ENCODE measurements at places on chromosomes 4 and X. TPM values are rescaled to one million over a fixed set of nuclear protein-coding genes. Genes with fewer than 3 reads are reported as not detected.

DNA sequence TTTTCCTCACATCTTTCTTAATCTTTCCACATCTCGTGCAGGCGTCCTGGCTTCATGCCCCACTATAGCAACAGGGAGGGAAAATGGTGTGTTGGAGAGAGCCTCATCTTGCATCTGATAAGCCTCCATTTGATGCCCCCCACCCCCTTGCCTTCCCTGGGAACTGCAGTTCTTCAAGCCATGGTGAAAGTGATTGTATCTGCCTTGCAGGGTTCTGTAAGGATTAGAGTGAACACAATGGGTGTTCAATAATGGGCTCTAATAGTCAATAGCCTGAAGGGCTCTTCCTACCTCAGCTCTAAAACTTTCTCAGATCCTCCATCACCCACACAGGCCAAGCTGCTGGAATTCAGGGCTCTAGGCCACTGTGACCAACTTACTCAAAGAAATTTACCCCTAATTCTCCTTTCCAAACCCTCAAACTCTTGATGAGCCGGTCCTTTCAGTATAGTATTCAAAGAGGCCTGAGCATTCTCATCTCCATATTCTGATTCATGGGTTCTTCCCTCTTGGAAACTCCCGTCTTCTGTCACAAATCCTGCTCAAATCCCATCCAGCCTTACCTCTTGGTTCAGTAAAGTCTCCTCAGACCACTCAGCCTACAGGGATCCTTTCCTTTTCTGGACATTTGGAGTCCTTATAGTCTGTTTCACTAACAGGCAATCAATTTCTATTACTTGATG, 128.3 kb upstream of the TRIM2 start:
- no peak for DNase-seq

GRCh38 chr4:38065900-38066299, 105.7 kb downstream of the PTTG2 start:
- no peak for DNase-seq

Gene DMRTC1
- not detected for total RNA-seq

- DNase-seq, result no peak
Measured at GRCh38 chr4:73885574-73886267, 16.5 kb downstream of the CXCL1 start.

Gene GUCY1B1
- total RNA-seq, result 66.9 TPM

DNA sequence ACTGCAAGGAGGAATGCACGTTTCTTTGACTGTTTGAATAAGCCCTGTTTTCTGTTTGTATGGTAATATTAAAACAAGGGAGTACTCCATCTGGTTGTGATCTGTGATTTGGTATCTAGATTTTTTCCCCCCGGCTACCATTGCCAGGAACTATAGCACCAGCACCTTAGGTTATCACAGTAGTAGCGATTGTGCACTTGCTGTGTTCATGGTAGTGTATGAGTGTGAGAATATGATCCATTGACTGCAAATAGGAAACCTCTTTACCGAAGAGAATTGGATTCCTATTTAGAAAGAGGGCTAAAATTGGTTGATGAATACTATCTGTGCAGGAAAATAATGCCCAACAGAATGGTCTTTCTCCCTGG, 69.9 kb downstream of the LARP7 start:
- no peak for DNase-seq

- DNase-seq, result no peak
Measured at GRCh38 chrX:129718676-129719075, 20.1 kb upstream of the XPNPEP2 start.

Gene MAP3K15
- 0.82 TPM for total RNA-seq

DNA sequence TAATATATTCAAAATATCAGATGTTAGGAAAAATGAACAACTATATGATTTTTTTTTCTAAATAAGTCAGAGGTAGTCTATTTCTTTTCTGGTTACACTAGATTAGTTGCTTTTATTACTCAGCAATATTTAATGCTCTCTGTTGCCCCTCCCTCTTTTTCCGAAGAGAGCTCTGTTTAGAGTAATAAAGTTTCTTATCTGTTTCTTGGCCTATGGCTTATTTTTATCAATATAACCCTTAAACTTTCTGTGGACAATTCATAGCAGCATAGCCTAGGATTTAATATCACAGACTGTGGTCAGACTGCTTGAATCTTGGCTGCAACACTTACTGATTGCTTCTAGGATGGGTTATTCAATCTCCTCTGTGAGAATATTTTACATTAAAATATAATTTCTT, 2315.4 kb upstream of the AGA start:
- no peak for DNase-seq

- no peak for DNase-seq
Measured at GRCh38 chr4:121139533-121140222, 24.4 kb downstream of the TNIP3 start.

DNA sequence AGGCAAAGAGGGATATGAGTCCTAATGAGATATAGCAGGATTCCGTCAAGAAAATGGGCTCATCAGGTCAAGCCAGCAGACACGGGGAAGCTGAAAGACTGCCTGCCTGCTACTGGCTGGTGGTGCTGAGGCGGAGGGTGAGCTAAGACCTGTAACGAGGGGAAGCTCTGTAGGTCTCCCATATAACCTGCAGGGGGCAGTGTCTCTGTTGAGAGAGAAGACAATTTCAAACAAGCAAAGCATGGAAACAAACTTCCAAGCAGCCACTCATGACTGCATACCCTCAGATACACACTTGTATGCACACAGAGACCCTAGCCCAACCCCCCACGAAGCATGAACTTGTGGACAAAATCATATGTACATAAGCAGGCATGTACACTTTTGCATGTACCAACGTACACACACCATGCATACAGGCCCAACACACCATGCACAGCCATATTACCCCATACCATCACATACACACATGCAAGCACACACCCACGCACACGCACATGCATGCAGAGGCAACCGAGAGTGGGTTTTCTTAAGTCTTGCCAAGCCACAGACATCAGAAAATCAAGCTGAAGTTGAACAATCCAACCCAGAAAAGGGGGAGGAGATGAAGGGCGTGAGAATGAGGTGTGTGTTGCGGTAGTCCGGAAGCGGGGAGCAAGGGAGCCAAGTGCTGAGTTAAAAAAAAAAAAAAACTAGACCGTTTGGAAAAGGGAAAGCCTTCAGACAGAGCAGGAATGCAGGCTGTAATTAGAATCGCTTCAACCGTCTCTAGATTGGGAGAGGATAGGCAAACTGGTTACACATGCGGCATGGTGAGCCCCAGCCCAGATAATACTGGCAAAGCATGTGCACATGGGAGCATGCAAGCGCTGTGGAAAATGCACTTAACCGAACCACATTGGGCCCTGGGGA, 71.0 kb downstream of the PJA1 start:
- DNase-seq, result peak; percentile 46

DNA sequence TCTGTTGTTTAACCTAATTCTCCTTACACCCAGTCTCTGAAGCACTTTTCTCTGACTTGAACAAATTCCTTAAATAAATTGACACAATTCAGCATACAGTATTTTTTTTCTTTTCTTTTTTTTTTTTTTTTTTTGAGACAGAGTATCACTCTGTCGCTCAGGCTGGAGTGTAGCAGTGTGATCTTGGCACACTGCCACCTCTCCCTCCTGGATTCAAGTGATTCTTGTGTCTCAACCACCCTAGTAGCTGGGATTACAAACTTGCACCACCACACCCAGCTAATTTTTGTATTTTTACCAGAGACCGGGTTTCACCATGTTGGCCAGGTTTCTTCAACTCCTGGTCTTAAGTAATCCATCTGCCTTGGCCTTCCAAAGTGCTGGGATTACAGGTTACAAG, 1498.1 kb upstream of the PCDH10 start:
- DNase-seq, result no peak

DNA sequence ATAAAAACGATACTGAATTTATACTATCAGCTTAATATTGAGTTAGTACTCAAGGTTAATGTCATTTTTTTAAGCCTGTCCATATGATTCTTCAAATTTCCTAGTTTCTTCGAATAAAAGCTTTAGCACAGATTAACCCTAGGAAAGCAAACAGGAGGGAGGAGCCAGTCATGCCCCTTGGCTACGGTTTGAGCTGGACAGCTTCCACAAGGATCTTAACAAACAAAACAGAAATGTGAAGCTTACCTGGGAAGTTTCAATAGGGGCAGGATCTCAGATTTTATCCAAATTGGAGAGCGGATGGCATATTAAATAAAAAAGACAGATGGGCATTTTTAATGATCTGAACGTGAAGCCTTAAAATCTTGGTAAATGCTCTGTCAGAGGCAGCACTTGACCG, 2.3 kb downstream of the NWD2 start:
- no peak for DNase-seq

Gene TLR10
- 1.6 TPM for total RNA-seq

Gene ZNF718
- 26.1 TPM for total RNA-seq

- DNase-seq, result no peak
Measured at GRCh38 chr4:119100655-119101054, 35.0 kb upstream of the MYOZ2 start.

GRCh38 chrX:110532581-110532931, 173.9 kb downstream of the RTL9 start:
- no peak for DNase-seq

DNA sequence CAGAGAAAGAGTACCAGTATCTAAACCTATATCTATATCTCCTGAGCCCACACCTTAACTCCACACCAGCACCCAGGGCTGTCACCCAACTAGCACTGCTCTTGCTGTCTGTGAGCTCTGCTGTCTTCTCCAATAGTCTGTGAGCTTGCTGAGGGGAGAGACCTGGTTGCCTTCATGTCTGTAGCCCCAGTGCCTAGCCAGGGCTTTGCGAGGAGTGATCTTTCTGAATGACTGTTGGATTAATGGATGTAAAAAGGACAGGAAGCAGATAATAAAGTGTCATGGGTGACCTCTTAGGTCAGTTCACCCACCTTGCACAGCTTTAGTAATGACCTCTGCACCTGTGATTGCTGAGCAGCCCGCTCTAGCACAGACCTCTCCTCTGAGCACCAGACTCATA, 30.5 kb downstream of the CNGA2 start:
- DNase-seq, result no peak

- DNase-seq, result no peak
Measured at GRCh38 chr4:183686461-183686860, 27.4 kb downstream of the TRAPPC11 start.

- DNase-seq, result no peak
Measured at GRCh38 chr4:122082661-122083060, 69.5 kb upstream of the BLTP1 start.

Gene AFP
- total RNA-seq, result not detected

DNA sequence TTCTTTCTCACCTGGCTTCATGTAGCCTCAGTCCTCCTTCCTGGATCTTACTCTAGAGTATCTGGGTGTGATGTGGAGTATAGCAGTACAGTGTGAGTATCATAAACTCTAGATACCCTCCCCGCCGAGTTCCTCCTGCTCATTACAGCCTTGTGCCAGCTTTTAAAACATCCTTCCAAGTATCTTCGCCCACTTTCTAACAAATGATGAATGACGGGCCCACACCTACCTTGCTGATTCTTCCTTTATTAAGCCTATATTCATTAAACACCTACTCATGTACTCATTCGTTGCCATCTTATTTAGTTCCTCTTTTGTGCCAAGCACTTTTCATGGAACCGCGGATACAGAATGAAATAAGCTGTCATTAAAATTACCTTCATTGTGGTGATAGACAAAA, 1585.3 kb upstream of the TENM3 start:
- DNase-seq, result no peak

GRCh38 chr4:820230-821172, 5.4 kb downstream of the CPLX1 start:
- no peak for DNase-seq

Gene PAGE2
- total RNA-seq, result not detected

GRCh38 chr4:36786519-36786918, 458.0 kb upstream of the NWD2 start:
- no peak for DNase-seq

- no peak for DNase-seq
Measured at GRCh38 chr4:137471461-137471860, 60.8 kb downstream of the PCDH18 start.

DNA sequence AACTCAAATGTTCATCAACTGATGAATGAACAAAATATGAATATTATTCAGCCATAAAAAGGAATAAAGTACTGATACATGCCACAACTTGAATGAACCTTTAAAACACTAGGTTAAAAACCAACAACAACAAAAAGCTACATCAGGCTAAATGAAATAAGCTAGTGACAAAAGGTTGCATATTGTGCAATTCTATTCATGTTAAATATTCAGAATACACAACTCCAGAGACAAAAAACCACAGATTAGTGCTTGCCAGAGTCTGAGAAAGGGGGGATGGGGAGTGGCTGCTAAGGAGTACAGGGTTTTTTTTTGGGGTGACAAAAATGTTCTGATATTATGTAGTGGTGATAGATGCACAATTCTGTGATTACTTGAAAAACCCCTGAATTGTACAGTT, 58.5 kb downstream of the HAUS3 start:
- no peak for DNase-seq

Gene ZBTB49
- 8.6 TPM for total RNA-seq

- no peak for DNase-seq
Measured at GRCh38 chrX:9310616-9311015, 154.2 kb upstream of the TBL1X start.

DNA sequence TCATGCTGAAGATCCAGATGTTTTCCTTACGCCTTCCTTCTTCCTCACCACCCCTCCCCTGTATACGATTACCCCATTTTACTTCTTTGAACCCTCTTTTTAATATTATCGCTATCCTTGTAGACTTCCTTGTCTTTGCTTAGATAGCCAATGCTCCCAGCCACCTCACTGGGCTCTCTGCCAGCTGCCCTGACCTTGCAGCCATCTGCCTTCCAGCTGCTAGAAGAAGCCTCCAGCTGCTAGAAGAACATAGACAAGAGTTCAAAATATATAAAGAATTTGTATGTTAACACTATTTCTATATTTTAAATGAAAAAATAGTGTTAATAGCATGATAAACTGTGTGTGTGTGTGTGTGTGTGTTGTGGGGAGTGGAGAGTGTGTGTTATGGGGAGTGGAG, 374.7 kb downstream of the ANKRD50 start:
- DNase-seq, result no peak

Gene JCHAIN
- total RNA-seq, result under 0.01 TPM

DNA sequence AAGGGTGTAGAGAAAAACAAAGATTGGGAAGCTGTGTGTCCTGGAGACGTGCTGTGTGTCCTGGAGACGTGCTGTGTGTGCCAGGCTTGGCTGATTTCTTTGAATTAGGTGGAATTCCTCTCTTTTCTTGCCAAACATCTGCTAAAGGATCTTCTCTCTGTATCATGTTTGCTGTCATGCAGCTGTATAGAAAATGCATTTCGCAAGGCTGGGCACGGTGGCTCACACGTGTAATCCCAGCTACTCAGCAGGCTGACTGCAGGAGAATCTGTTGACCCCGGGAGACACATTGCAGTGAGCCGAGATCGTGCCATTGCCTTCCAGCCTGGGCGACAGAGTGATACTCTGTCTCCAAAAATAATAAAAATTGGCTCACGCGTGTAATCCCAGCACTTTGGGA, 187.0 kb downstream of the CRLF2 start:
- DNase-seq, result no peak
